CD4-positive, alpha-beta T cell treated with Interleukin-12 subunit alpha and Interleukin-12 subunit beta, for 1 hour (primary cell): ENCODE measurements at places on chromosomes 5 and 9.

- no peak for DNase-seq
Measured at GRCh38 chr5:75524071-75524470, 12.4 kb downstream of the POLK start.

- DNase-seq = no peak
Measured at GRCh38 chr9:105290954-105291353, 46.5 kb downstream of the SLC44A1 start.

DNA sequence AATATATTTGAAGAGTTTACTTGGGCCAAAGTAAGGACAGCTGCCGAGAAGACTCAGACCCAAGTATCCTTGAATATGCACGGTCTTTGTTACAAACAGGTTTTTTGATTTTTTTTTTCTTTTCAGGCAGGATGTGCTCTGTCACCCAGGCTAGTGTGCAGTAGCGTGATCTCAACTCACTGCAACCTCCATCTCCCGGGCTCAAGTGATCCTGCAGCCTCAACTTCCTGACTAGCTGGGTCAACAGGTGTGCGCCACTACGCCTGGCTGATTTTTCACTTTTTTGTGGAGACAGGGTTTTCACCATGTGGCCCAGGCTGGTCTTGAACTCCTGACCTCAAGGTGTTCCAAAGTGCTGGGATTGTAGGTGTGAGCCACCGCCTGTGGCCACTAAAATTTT is 27.4 kb downstream of the JMY start:
- no peak for DNase-seq

DNA sequence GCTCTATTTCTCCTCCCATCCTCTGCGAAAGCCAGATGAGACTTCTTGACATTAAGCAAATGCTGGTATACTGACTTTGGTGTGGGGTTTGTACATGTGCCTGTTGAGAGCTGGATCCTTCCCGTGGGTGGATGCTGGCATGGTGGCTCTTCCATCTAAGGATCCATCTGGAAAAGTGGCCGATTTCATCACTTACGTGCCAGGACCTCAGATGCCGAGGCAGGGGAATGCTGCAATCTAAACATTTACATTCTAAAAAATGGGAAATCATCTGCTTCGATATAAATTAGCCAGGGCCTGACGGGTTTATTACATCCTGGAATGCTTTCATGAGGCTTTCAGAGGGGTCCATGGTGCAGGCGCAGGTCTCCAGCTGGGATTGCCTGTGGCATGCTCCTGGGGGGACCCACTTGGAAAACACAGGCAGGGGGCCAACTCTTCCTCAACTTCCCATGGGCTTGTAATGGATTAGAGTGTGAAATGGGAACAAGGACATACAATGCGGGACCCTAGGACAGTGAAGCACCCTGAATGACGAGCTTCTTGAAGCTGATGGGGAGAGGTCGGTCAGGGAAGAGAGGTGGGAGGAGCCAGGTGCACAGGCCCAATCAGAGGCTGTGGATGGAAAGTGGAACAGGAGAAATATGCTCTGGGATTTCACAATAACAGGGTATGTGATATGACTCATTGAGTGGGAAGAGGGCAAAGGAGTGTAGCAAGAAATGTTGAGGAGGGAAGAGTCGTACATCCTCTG is 105.5 kb upstream of the PITX1 start:
- DNase-seq = no peak

DNA sequence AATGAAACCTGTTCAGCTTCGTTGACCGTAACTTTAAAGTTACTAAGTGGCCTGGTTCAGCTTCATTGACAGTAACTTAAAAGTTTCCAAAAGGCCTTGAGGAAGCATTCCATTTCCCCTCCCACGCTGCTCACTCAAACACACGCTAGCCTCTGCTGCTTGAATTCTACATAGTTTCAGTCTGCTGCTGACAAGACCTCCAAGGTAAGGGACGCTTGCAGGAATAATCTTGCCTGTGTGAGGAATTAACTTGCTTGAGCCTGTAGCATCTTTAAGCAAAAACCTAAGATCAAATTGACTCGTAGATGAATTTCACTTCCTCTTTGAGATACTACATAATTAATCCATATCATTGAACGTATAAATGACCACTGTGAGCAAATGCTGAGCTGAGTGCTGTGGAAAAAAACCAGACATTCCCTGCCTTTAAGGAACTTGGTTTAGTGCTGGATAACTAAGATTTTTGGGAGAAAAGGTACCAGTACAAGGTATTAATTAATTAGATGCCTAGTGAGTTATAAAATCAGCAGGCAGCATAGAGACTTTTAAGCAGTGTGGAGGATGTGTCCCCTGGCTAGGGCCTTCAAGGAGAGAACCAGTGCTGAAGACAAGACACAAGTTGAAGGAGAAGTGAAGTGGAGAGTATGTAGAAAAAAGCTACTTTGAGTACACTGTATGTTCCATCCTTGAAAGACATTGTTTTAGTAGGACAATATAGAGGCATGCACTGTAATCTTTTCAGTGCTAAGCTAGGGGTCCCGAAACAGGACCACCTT is 39.2 kb downstream of the GRAMD2B start:
- no peak for DNase-seq

- no peak for DNase-seq
Measured at GRCh38 chr9:6634444-6634843, 11.1 kb downstream of the GLDC start.

DNA sequence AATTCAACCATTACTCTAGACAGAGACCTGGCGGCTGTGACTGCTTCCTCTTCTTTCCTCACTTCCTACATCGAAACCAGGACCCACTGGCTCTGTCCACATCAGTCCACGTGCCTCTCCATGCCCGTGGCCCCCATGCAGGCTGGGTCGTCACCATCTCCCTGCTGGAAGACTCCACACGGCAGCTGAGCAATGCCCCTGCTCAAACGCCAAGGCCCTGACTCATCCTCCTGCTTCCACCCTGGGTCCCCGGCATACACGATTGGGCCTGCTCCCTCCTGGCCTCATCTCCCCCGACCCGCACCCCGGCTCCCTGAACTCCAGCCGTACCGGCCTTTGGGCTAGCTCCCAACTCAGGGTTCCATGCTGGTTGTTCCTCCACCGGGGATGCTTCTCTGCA is 67.2 kb upstream of the IER5L start:
- no peak for DNase-seq

DNA sequence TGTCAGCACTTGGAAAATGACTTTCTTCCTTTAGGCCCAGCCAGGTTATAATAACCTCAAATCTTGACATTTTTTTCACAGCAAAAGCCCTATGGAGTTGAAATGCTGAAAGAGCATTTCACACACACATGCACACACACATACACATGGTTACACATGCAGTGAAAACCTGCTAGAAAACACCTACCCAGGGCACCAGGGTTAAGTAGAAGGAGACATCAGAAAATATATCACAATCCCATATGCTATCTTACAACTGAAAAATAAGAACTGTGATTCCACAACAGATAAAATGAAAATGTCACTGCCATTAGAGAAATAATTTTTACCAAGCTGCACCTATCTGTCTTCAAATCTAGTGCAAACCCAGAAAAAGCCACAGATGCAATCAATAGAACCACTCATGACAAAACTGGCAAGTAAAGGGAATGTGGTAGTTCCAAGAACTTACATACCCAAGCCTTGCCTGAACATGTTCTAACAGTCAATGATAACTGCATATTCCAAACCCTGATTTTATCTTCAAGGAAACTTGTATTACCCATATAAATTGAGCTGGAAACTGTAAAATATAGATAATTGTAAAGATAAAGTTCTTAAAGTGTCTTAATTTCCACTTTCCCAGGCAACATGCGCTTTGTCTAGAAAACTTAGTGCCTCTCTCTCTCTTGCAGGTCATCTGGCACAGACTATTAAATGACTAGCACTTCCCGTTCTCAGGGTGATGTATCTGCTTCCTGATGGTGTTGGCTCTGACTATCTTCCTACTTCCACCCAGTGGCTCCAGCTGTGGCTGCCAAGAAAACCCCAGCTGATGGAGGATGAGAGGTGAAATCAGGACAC is 250.2 kb upstream of the PTGER4 start:
- DNase-seq = peak; percentile 40

DNA sequence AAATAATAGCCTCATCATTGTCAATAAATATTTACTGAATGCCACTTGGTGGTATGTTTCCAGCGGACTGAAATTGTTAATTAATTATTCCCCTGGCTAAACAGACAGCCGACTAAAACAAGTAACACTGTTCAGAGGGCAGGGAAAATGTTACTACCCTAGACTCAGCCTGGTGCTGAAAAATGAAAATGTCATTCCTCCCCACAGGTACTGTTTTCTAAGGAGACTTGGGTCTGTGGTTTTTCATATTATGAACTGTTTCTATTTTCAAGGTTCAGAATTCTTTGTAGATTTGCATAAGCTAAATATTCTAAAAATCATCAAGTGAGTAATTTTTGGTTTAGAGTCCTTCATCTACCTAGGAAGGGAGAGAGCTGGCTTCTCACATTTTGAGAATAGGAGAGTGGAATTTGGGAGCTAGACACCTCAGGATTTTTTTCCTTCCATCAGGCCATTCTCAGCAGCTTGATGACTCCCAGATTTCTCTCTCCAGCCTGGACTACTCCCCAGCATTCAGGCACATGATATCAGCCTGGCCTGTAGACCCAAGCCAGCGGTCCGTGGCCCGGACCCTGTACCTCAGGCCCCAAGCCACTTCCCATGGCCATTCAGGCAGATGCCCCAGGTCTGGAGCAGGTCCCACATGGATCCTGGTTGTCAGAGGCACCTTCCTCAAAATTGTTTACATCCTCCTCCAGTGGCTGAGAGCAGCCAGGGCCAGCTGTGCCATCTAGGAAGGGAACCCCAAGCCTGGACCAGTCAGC is 24.4 kb downstream of the BHMT start:
- DNase-seq = no peak

DNA sequence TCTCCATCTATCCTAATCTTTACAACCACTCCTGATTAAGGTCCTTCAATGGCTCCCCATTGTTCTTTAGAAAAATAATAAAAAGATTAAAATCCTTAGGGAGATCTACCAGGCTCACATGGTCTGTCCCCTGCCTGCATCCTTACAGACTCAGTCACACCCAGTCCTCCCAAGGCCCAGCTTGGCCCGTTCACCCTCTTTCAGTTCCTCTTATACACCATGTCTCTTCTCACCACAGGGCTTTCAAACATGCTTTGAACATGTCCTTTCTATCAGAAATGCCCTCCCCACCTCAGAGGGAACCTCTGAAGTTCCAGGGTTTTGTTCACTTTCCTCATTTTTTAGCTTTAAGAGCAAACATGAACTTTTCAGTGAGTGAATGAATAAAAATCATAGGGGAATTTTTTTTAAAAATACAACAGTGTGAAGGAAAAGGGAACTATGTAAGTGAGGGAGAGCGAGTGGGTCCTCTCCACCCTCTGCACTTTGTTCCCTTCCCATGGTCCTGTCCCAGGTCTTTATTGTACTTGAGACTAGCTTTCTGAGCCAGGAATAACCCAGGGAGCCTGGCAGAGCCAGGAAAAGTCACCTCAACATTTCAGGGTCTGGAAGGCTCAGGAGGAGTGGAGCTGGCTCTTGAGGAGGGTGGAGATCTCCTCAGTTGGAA is 55.3 kb downstream of the TRPC7 start:
- no peak for DNase-seq

- peak; percentile 72 for DNase-seq
Measured at GRCh38 chr9:112844771-112845542, 45.7 kb downstream of the SLC46A2 start.

DNA sequence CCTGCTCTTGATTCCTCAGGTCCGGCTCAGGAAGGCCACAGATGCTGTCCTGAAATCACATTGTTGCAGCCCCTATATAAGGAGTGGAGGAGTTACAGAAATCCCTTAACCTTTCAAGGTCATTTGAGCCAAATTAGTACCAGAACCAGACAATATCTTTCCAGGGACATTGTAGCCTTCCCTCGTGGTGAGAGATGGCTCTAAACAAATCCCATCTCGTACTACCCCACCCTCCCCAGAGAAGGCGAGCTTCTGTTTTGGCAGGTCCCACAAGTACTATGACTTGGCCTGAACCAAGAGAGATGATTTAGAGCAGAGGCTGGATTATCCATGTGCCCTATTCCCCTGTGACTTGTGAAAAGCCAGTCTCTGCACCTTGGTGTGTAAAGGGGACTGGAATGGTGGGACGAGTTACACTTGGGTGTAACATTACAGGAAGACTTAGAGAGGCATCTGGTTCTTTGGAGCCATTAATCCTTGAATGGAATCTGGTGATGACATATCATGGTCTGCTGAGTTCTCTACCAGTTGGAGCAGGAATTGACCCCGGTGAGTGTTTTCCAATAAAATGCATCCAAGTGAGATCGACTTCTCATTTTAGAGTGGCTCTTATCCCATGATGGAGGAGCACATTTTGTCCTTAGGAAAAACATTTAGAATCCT is at the start of gene FAM240B:
FAM240B (minus strand) TSS at position 51 of the 663 bp plus-strand sequence. CDS start 16,134 bp downstream, outside the sequence.
- no peak for DNase-seq

- DNase-seq = peak; percentile 20
Measured at GRCh38 chr9:121156263-121156731, 45.4 kb downstream of the RAB14 start.

GRCh38 chr5:164306662-164307061 is 801.2 kb downstream of the MAT2B start:
- no peak for DNase-seq

DNA sequence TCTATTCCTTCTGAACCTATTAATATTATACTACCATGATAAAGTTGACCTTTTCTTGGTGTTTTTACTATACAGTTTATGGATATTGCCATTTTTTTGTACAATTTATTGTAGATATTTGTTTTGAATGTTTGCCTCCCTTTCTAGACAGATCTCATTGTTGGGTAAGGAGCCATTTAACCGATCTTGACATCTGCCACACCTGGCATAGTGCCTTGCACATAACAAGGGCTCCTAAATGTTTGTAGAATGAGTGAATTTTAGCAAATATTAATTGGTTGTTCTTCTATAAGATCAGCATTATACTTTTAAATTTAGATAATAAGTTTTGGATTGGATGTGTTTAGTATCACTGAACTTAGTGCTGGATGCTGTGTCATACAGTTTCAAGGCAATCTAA is 175.3 kb downstream of the GDNF start:
- DNase-seq = no peak

GRCh38 chr5:61465066-61465465 is 133.0 kb downstream of the ZSWIM6 start:
- DNase-seq = no peak

- DNase-seq = no peak
Measured at GRCh38 chr5:169954786-169955185, 25.5 kb downstream of the INSYN2B start.

- DNase-seq = no peak
Measured at GRCh38 chr9:107360098-107360497, 77.0 kb downstream of the RAD23B start.

DNA sequence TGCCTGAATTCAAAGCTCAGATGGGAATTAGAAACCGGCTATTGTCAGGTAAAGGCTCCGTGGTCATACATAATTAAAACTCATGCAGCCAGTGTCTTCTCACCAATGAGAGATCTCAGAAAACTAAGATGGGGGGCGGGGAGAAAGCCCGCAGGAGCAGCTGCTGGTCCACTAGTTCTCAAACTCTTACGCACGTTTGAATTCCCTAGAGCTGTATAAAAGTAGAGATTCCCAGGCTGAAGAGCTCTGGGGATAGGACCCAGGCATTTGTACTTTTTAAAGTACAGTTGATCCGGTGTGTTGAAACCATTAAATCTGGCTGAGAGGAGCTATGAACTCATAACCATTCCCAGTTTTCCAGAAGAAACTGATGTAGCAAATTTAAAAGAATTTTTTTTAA is 68.5 kb downstream of the FRMD3 start:
- no peak for DNase-seq
